Esophagus squamous epithelium (tissue), 5 donors: ENCODE measurements at places on chromosomes 12 and 14.

DNA sequence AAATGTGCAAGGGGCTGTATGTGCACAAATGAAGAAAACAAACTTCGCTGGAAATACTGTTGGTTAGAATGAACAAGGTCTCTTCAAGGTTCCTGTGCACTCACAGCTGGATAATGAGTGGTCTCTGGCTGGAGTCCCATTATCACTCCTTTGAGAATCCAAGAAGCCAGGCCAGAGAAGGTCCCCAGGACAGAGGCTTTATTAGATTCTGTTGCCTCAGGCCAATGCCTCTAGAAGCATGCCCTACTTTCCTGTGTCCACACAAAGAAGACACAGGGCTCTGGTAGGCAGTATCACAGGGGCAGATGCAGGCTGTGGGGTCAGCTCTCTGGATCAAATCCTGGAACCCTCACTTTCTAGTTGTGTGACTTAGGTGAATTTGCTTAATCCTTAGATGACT lies 384.7 kb downstream of the GRIN2B start:
- no peak for DNase-seq

DNA sequence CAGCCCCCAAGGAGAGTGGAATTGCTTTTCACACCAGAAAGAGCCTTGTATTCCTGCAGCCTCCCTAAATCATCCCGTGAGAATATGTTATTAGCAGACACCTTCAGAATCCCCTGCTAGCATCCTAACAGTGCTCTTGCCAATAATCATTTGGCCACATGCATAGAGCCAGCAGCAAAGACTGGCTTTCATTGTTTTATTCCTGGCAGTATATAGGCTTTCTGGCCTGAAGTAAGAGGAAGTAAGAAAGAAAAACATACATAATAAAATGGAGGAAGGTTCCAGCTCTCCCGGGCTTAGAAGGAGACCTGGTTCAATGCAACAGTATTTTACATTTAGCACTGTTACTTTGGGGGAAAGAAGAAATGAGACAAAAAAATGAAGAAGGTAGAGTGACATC lies 176.7 kb upstream of the ATF7IP start:
- DNase-seq = no peak

DNA sequence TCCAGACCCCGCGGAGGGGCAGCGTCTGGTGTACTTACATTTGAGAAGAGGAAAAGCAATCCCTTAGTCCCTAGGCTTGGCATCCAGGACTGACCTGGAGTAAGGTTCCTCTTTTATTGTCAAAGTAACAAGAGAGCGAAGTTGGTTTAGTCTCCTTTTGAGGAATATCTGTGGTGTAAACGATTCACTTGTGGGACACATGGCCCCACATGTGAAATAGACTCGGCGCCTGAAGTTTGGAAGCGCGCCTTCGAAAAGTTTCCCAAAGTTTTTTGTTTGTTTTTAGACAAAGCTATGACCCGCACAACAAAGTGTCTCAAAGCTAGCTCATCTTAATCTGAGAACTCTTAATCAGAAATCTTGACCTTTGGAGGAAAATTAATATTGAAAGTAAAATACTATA lies 744 bp downstream of the STYX start:
- no peak for DNase-seq

- no peak for DNase-seq
Observed at GRCh38 chr14:103551338-103551762, 11.1 kb downstream of the BAG5 start.

DNA sequence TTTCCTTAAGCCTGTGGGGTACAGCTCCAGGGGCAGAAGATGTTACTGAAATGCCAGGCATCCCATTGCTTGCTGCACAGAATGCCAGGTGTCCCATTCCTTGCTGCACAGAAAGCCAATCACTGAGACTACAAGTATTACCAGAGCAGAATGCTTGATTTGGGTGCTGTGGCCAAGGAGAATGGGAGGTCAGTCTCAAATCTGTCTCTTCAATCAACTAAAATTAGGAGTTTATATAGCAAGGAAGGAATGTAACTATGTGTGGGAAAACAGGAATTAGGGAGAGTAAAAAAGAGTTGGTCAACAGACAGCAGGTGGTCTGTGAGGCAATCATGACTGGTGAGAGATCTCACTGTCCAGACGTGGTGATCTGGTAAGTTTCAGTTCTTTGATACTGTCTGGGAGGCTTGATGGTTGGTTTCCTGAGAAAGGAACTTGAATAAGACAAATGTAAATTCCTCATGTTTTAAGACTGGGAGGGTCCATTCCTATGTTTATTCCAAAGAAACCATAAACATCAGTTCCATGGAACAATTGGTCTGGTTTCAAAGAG lies 31.2 kb upstream of the VASH1 start:
- no peak for DNase-seq

DNA sequence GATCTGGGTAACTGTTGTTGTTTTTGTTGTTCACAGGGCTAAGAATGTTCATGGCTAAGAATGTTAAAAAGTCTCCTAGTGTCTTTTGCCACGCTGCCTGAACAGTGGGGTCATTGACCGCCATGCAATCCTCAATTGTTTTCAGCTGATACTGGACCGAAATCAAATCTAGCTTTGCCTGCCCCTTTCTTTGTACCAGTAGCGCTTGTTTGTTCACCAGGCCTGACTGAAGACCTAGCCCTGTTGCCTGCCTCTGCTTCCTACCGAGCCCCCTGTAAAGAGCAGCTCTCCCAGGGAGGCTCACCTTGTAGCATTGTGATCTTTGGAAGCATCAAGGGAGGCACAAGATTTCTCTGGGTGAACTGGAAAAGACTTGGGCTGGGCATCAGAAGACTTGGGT lies 6.7 kb downstream of the PSEN1 start:
- no peak for DNase-seq

- no peak for DNase-seq
Observed at GRCh38 chr12:6526766-6527525, 7.4 kb upstream of the GAPDH start.

GRCh38 chr12:69500631-69501030 lies 30.4 kb downstream of the FRS2 start:
- DNase-seq = no peak

- no peak for DNase-seq
Observed at GRCh38 chr12:117090816-117091711, 8.2 kb downstream of the TESC start.

- DNase-seq = no peak
Observed at GRCh38 chr14:77730976-77731497, 23.1 kb downstream of the SLIRP start.

DNA sequence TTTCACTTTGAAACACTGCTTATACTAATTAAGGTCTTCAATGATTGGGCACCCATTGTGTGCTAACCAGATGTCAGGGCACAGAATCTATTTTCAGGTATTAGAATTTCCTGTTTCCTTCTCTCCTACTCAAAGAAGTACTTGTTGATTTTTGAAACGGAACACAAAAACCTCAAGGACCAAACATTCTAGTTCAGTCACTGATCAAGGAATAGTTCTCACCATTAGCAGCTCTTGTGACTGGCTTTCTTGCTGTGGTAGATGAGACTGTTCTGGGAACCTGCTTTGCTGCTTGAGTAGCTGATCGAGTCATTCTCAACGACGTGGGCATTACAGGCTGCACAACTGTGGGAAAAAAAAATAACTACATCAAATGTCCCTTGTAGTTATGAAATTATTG lies 11.0 kb downstream of the DLGAP5 start:
- DNase-seq = no peak

- DNase-seq = no peak
Observed at GRCh38 chr12:5247144-5247543, 184.8 kb upstream of the NTF3 start.

GRCh38 chr14:33847066-33847465 lies 103.8 kb downstream of the EGLN3 start:
- DNase-seq = no peak

GRCh38 chr12:48001505-48002413 lies 2.5 kb downstream of the COL2A1 start:
- DNase-seq = no peak

GRCh38 chr14:22814941-22815713 lies at the start of gene SLC7A7:
SLC7A7 (minus strand) TSS chr14:22815435; CDS start chr14:22813398, 2,037 bp downstream.
- DNase-seq = no peak

DNA sequence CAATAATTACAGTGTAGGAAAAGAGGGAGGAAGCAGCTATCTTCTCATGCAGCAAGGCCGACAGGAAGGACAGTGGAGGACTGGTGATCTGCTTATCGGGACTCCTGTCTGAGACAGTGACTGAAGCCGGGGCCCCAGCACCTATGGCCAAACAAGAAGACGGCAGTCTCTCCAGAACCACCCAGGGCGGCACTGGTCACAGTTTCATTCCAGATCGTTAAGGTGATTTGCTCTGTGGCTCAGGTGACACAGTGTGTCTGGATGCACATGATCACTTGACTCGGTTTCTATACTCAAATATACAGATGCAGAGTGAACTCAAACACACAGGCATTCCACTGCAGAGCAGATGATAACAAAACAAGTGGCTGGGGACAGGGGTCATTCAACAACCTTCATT lies 52.1 kb upstream of the CORO1C start:
- no peak for DNase-seq

DNA sequence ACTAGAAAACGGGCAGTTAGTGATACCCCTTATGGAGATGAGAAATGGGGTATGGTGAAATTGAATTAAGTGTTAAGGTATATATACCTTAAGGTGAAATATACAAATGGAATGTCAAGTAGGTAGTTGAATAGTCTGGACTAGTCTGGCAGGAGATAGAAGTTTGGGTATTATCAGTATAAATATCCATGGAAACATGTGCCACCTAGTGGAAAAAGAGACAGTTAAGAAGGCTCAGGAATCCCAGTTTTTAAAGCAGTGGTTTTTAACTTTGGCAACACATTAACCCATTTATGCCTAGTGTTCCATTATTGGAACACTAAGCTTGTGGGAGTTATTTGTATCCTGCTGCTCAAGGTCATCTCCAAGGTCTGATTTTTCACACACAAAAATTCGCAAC lies 38.6 kb upstream of the TPH2 start:
- no peak for DNase-seq

GRCh38 chr14:90275820-90276219 lies 19.5 kb downstream of the PSMC1 start:
- no peak for DNase-seq

DNA sequence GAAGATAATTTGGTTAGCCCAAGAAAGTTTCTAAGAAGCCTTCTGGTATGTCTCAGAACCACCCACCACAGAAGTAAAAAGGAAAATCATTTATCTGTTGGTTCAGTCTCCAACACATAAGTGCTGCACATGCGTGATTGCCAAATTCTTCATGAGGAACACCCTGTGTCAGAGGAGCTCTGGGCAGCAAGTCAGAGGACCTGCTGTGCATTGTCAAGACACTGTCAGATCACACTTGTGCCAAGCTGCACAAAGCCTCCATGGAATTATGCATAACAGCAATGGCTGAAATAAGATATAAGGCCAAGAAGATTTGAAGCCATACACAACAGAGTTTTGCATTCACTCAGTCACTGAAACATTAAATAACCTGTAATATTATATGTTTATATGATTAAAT lies 1304.7 kb upstream of the FLRT2 start:
- no peak for DNase-seq

- DNase-seq = no peak
Observed at GRCh38 chr12:48078901-48079300, 27.0 kb downstream of the SENP1 start.

DNA sequence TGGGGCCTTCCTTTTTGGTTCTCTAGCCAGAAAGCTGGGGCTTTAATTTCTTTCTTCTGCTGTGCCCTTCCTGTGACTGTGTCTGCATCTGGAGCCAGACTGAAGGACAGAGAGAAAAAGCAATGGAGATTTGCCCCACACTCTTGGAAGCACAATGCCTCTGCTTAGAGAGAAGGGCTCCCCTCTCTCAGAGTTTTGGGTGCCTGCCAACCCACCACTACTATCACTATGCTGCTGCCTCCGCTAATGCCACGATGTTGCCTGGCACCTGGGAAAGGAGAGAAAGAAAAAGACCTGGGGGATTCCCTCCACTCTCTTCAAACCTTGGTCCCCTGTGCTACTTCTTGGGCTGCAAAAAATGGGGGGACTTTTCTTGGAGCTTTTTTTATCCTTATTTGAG lies 52.6 kb downstream of the TMEM260 start:
- DNase-seq = no peak

DNA sequence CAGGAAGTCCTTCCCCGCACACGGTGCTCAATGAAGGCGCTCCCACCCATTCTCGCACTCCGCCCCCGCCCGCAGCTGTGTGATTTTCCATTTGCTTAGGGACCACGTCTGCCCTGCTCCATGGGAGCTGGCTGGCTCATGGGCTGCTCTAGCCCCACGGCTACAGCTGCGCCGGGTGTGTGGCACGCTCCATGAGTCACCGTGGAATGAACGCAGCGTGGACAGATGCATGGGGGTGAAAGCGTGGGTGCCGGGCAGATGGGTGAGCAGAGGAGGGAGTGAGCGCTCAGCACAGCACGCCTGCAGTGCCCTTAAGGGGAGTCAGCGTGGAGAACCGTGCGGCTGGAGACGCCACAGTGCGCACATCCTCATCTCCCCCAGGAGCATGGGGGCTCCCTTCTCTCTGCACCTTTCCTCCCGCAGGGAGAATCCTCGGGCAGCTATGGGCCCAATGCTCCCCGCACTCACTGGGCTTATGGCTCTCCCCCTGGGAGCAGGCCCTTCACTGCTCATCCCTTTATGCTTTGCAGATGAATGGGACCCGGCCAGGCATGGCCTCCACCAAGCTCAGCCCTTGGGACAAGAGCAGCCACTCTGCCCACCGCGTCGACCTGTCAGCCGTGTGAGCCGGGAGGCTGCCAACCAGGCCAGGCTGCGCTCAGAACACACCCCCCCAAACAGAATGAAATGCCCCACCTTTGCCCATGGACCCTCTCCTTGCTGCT lies 185.1 kb downstream of the ADGRD1 start:
- DNase-seq = no peak

DNA sequence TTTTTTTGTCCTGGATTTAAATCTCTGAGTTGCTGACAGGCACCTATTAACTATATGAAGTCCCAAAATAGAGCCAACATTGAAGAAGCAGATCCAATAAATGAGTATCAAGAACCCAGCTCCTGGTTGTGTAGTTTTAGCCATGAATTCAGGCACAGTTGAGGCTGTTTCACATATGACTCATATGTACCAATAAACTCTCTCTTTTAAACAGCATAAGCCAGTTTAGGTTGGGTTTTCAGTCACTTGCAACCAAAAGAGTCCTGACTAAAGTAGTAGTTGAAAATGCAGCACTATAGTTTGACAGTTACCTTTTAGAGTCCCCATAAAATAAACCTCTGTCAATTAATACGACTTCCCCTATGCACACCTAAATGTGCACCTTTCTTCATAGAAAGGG lies 389.9 kb downstream of the RPS29 start:
- no peak for DNase-seq

- DNase-seq = no peak
Observed at GRCh38 chr12:12791756-12792369, 6.4 kb downstream of the APOLD1 start.

DNA sequence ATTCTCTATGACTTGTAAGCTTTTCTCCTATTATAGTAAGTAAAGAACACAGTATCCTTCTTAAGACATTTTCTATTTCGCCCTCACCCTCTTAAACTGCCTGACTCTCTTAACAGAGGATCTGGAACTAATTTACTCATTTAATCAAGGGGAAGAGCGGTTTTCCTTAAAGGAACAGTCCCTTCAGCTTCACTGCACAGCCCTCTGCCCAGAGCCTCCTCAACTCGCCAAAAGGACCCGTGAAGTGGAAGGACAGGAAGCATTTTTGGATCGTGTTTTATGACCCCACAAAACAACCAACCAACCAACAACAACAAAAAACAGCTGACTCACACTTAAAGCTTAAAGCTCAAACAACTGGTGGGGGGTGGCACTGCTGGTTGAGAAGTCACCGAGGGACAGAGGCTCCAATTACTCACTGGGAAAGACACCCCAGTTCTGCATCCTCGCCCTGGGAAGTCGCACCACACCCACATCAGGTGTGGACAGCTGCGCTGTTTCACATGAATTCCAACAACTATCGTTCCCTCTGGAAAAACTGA lies 35.7 kb downstream of the NID2 start:
- DNase-seq = no peak

- no peak for DNase-seq
Observed at GRCh38 chr12:991350-992333, 619 bp downstream of the ERC1 start.
